ENCODE measurements at places on chromosomes 7 and 10.
A peak's percentile ranks its signal among the peaks of the same experiment; 100 is the strongest.

DNA sequence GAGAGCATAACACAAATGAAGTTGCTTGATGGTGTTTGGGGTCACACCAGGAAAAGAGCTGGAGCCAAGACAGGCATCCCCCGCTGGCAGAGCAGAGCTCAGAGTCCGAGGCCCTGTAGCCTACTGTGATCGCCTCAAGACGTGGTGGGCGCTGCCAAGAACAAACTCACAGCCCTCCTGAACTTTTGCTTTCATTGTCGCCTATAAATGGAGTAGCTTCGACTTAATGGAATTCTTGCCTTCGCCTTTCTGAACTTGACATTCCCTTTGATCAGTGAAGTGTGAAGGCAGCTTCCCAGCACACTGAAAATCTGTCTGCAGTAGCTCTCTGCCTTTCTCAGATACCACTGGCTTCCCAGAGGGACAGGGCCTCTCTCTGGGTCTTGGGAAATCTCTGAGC is 21.3 kb downstream of the CPXM2 start:
- DNase-seq: no peak

DNA sequence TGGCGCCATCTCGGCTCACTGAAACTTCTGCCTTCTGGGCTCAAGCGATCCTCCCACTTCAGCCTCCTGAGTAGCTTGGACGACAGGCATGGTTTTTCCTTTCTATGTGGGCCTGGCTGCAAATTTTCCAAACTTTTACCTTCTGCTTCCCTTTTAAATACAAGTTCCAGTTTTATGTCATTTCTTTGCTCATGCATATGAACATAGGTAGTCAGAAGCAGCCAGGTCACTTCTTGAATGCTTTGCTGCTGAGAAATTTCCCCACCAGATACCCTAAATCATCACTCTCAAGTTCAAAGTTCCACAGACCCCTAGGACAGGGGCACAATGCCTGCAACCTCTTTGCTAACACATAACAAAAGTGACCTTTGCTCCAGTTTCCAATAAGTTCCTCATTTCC is 21.6 kb upstream of the RPEL1 start:
- DNase-seq: no peak

- no peak for DNase-seq
Measured at GRCh38 chr10:70927189-70927943, 39.0 kb upstream of the PCBD1 start.

GRCh38 chr10:33215635-33216034 is 118.8 kb downstream of the NRP1 start:
- no peak for DNase-seq

GRCh38 chr10:3792710-3793219 is 7.8 kb upstream of the KLF6 start:
- DNase-seq: no peak

GRCh38 chr7:44967571-44968446 is 11.0 kb downstream of the MYO1G start:
- DNase-seq: peak; percentile 69

- no peak for DNase-seq
Measured at GRCh38 chr7:93592588-93593266, 18.2 kb upstream of the CALCR start.

- DNase-seq: no peak
Measured at GRCh38 chr7:5526100-5526905, 102.7 kb upstream of the TNRC18 start.

DNA sequence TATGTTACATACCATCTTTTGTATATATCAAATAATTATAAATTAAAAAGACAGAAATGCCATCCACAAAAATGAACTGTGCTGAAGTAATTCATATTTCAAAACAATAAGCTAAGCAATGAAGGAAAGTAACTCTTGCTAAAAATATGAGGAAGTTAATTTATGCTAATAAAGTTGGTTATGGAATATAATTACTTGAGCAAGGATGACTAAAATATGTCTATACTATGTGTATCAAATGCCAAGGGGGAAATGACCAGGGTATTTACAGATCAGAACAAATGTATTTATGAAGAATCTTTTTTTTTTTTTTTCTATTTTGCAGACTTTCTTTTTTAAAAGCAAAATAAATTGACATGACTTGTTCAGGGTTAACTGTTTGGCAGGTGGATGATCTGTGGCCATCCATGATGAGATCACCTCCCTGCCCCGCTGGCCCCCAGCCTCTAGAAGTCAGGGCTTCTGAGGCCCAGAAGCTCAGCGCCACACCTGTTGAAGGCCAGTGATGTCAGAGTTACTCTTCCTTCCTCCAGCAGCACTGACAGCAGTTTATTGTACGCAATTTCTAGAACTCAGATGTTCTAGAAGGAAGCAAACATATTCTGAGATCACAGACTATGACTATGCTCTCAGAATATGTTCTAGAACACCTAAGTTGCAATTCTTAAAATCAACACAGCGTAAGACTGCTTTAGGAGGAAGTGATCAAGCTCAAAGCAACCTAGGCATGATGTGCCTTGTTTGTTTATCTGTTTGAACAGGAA is 196.1 kb upstream of the KLF14 start:
- no peak for DNase-seq

DNA sequence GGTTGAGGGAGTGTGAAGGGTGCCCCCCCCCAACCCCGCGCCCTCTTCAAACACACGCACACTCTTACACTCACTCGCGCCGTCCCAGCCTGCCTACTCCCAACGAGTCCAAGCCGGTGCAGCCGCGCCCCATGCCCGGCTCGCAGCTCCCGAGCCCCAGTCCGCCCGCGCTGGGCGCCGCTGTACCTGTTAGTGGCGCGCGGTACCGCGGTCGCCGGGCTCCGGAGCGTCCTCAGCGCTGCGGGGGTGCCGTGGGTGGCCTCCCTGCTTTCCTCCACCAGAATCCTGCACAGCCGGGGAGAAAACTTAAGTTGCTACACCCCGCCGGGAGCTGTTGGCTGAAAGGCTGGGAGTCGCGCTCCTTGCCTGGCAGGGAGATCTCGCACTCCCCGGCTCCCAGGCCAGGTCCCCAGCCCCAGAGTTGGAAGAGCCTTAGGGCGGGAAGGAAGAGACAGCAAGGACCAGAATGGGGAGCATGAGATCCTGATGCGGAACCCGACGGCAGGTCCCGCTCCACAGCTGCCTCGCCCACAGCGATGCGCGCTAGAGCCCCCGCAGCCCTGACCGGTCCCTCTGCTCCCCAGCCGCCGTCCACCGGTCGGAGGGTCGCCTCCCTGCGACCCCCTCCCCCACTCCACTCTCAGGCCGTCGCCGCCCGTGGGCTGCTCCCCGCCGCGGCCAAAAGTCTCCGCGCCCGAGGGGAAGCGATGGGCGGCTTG is 863 bp downstream of the ST8SIA6 start:
- DNase-seq: peak; percentile 50

GRCh38 chr10:24406809-24407483 is 198.0 kb downstream of the KIAA1217 start:
- no peak for DNase-seq

GRCh38 chr10:105879401-105879800 is 1238.3 kb downstream of the SORCS3 start:
- no peak for DNase-seq

- DNase-seq: no peak
Measured at GRCh38 chr10:25405871-25406270, 231.1 kb downstream of the GPR158 start.

DNA sequence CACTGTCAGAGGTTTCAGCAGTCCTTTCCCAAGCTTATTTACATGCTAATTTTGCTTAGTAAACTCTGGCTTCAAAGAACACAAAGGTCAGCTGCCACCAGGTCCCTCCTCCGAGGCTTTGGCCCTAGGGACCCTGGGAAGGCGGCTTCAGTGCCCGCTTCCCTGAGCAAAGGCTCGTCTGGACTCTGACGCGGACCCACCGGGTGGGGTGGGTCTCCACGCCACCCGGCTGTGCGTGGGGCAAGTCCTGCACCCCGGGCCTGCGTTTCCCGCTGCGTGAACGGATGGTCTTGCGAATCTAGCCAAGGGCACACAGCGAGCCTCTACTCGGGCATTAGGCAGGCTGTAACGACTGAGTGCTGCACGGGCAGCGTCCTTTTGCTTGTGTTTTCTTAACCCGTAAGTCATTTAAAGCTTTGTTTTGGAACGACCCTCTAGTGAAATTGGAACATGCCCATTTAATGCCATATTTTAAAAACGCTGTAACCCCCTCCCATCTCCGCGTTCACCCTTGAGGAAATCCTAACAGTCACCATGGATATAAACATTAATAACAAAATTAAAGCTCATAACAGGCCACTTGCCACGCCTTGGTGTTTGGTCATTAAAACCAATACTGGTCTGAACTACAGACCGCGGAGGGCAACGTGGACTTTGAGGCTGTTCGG is 828 bp downstream of the BNIP3 start:
- peak; percentile 58 for DNase-seq

DNA sequence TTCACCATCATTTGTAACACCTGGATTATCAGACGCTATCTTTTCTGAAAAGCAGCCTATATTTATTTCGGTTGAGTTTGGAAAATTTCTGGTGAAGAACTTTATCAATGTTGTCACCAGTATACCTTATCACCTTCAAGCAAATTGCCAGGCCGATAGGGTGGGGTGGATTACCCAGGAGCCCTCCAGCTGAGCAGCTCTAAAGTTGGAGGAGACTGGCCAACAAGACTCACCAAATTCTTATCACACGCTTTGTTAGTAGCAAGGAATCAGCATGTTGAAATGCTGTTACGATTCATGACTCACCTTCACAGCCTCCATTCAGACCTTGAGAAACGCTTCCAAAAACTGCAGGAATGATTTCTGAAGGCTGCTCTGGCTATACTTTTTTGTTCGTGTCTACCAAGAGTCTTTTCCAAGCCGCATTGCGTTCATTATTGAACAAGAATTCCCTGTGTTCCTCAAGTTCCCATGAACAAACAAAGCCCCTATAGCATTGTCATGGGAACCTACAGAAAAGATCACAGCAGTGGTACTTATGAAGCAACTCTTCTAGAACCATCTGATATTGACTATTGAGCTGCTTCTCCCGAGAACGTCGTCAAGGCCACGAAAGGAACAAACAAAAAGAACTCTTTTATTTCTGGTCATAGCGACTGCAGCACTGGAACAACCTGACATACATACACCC is 291.4 kb downstream of the SFMBT2 start:
- DNase-seq: no peak

DNA sequence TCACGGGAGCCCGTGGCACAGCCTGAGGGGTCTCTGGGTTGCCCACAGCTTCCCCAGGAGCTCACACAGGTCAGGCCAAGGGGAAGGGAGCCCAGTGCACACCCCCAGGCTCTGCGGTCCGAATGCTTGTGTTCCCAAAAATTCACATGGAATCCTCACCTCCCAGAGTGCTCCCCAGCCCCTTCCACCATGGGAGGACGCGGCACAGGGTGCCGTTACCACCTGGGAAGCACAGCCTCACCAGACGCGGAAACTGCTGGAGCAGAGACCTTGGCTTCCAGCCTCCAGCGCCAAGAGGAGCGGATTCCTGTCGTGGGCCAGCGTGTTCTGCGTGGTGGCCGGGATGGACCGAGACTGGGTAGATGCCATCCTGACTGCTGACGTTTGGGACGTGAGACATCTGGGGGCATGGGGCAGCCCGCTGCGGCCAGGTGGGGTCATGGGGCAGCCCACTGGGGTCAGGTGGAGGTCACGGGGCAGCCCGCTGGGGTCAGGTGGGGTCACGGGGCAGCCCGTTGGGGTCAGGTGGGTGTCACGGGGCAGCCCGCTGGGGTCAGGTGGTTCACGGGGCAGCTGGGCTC is 149.4 kb downstream of the WDR37 start:
- no peak for DNase-seq

- DNase-seq: no peak
Measured at GRCh38 chr7:35991511-35992232, 161.4 kb upstream of the EEPD1 start.

DNA sequence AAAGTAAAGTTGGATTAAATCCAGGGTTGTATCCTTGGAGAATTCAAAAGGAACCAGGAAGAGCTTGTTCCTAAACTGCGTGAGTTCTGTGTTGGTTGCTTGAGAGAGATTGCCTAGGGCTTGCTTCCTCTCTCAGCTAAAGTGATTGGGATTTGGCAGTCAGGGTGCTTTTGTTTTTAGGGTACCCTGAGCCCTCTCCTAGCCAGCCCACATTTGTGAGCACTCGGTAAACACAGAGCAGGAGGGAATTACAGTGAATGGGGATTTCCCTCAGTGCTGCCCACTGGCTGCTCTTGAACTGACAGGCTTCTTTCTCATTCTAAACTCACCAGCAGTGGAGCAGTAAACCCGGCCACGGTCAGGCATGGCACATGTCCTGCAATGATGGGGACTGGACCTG is 146.9 kb downstream of the TPST1 start:
- DNase-seq: no peak

DNA sequence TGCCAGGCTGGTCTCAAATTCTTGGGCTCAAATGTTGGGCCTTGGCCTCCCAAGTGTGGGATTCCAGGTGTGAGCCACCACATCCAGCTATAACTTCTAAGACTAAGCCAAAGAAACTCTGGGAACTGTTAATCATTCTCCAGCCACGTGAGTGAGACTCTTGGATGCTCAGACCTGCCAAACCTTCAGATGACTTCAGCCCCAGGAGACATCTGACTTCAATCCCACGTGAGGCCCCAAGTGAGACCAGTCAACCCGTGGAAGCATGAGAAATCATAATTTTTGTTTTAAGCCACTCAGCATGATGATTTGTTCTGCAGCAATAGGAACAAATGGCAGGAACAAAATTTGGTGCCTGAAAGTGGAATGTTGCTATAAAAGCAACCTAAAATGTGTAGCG is 4.3 kb upstream of the PCBD1 start:
- DNase-seq: no peak

GRCh38 chr10:125629758-125630376 is 53.1 kb downstream of the TEX36 start:
- DNase-seq: no peak

DNA sequence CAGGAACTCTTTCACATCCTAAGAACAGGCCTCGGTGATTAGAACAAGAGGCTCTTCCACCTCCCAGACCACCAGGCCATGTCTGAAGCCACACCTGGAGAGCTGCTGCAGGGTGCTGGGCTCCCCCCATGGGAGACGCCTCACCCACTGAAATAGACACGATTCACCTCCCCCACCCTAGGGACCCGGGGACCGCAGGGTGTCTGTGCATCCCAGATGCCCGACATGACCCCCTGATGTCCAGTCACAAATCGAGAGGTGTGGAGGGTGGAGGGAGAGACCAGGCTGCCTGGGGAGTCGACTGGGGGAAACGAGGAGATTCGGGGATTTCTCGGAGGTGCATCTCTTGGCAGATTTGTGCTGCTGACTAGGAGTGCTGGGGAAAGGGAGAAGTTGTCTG is 31.0 kb downstream of the CNPY1 start:
- no peak for DNase-seq

GRCh38 chr7:46256870-46257661 is 336.0 kb upstream of the IGFBP3 start:
- DNase-seq: no peak

- no peak for DNase-seq
Measured at GRCh38 chr10:4790045-4790444, 36.0 kb upstream of the AKR1E2 start.

GRCh38 chr7:92837000-92837749 is 802 bp upstream of the CDK6 start:
- no peak for DNase-seq

- no peak for DNase-seq
Measured at GRCh38 chr10:44416936-44417335, 32.0 kb upstream of the CXCL12 start.

GRCh38 chr7:22351329-22351692 is 5.6 kb downstream of the RAPGEF5 start:
- DNase-seq: no peak

GRCh38 chr10:119090026-119090795 is 9.6 kb upstream of the EIF3A start:
- DNase-seq: no peak

- DNase-seq: no peak
Measured at GRCh38 chr10:120387326-120387725, 69.7 kb upstream of the PLPP4 start.

Data from 8988T (cell line).